SK-MEL-5 (cell line): ENCODE measurements at places on chromosomes 2 and 18. TPM values are rescaled to one million over a fixed set of nuclear protein-coding genes. Genes with fewer than 3 reads are reported as not detected.

The GCG gene
- total RNA-seq = not detected in 2 replicates

The TBC1D8 gene
- 16.2 and 16.9 TPM in 2 replicates for total RNA-seq

The EVX2 gene
- total RNA-seq = not detected in 2 replicates

The GPAT2 gene
- total RNA-seq = not detected in 2 replicates

The OTOS gene
- not detected in 2 replicates for total RNA-seq

The SAG gene
- not detected in 2 replicates for total RNA-seq

The ARMC9 gene
- 22.8 and 23.0 TPM in 2 replicates for total RNA-seq

The SPP2 gene
- total RNA-seq = not detected in 2 replicates

The HMSD gene
- not detected in 2 replicates for total RNA-seq

The CFAP65 gene
- total RNA-seq = 0.16 and 0.24 TPM in 2 replicates

The IL1F10 gene
- not detected in 2 replicates for total RNA-seq

The CPO gene
- not detected in 2 replicates for total RNA-seq

The SYT4 gene
- not detected in 2 replicates for total RNA-seq

The MYCN gene
- total RNA-seq = 0.08 and 0.11 TPM in 2 replicates

The SH3BP4 gene
- 115 and 116 TPM in 2 replicates for total RNA-seq

The SLC35G4 gene
- total RNA-seq = not detected in 2 replicates

The UGT1A5 gene
- not detected in 2 replicates for total RNA-seq

The MSTN gene
- not detected in 2 replicates for total RNA-seq

The GREB1L gene
- total RNA-seq = 0.50 and 1.9 TPM in 2 replicates

The VWA3B gene
- total RNA-seq = not detected in 2 replicates

The BAZ2B gene
- 37.6 and 38.4 TPM in 2 replicates for total RNA-seq

The RAPGEF4 gene
- total RNA-seq = 4.5 and 5.4 TPM in 2 replicates

The CMPK2 gene
- 2.6 and 3.8 TPM in 2 replicates for total RNA-seq

The NT5C1B gene
- total RNA-seq = not detected in 2 replicates

The CD8A gene
- total RNA-seq = 0.13 and 0.18 TPM in 2 replicates

The PID1 gene
- total RNA-seq = 0.95 and 1.4 TPM in 2 replicates

The CAPN14 gene
- total RNA-seq = 0.24 and 0.42 TPM in 2 replicates

The PLEK gene
- total RNA-seq = not detected in 2 replicates

The EFR3B gene
- total RNA-seq = 7.9 and 10.1 TPM in 2 replicates

The IL36B gene
- total RNA-seq = not detected in 2 replicates

The PREPL gene
- 72.5 and 78.5 TPM in 2 replicates for total RNA-seq

The DLX2 gene
- 0.48 and 0.85 TPM in 2 replicates for total RNA-seq

The BMP10 gene
- not detected in 2 replicates for total RNA-seq

The MAL gene
- total RNA-seq = not detected in 2 replicates
